ENCODE measurements at places on chromosomes 2 and 18. TPM values are rescaled to one million over a fixed set of nuclear protein-coding genes. Genes with fewer than 3 reads are reported as not detected.

KIF1A gene
- 132 TPM for total RNA-seq

GRCh38 chr2:139872503-139872902 lies 1092.3 kb upstream of the NXPH2 start:
- DNase-seq = no peak

- no peak for DNase-seq
Measured at GRCh38 chr2:177084607-177085006, 128.0 kb upstream of the HNRNPA3 start.

GRCh38 chr2:230160112-230160660 lies 59.6 kb downstream of the SP110 start:
- peak; percentile 46 for DNase-seq

GRCh38 chr2:129117434-129117833 lies 798.8 kb upstream of the HS6ST1 start:
- no peak for DNase-seq

GRCh38 chr2:46871976-46872381 lies 43.6 kb downstream of the MCFD2 start:
- DNase-seq = no peak

GRCh38 chr2:112623913-112624777 lies 21.6 kb upstream of the SLC20A1 start:
- DNase-seq = no peak

Data from Panc1 (cell line).